ENCODE measurements at places on chromosomes 5 and 9.

DNA sequence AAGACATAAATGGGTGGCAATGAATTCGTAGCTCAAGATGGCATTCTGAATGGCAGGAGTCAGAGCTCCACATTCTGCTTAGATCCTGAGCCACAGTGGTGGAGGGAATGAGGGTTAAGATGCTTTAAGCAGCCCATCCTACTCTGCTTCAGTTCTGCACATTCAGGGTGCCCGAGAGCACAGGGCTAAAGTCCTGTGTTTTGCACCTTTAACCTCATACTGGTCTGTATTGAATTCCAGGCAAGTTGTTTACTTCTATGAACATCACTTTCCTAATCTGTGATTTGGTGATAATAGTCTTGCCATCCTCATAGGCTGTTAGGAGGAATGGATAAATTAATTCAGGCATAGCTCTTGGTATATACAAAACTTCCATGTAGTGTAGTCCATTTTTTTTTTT lies 321.6 kb upstream of the CD180 start:
- DNase-seq, result no peak

DNA sequence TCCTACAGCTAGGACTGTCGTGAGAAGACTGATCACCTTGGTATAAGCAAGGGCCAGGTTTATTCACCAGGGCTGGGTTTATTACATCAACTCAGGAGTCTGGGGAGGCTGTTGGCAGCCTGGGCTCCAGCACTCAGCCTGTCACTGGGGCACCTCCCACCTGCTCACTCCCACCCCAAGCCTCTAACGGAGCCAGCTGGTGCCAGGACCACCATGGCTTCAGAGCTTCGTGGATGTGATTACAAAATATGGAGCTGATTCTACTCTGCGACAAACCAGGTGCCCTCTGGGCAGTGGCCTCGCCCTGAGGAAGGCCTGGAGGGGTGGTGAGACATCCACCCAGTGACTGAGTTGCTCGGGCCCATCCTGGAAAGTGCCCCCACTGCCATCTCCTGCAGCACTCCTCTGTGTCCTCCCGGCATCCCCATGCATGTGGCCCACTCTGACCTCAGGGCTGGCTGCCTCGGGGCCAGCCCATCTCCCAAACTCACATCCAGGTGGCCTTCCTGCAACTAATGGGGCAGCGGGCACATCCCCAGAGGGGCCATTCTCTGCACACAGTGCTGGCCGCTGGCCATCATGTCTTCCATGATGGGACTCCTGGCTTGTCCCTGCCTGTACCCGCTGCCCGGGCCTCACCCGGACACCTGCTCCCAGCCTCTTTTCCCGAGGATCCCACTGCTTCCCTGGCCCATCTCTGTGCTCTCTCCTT lies 49.6 kb downstream of the SECISBP2 start:
- no peak for DNase-seq

- no peak for DNase-seq
Measured at GRCh38 chr9:7325995-7326394, 473.6 kb downstream of the DMAC1 start.

- no peak for DNase-seq
Measured at GRCh38 chr5:136028782-136029742, at the start of gene TGFBI. TSS of gene TGFBI (plus strand) at chr5:136028988. CDS start at chr5:136029056, 68 bp downstream.

- DNase-seq, result no peak
Measured at GRCh38 chr5:61622156-61622555, 290.1 kb downstream of the ZSWIM6 start.

DNA sequence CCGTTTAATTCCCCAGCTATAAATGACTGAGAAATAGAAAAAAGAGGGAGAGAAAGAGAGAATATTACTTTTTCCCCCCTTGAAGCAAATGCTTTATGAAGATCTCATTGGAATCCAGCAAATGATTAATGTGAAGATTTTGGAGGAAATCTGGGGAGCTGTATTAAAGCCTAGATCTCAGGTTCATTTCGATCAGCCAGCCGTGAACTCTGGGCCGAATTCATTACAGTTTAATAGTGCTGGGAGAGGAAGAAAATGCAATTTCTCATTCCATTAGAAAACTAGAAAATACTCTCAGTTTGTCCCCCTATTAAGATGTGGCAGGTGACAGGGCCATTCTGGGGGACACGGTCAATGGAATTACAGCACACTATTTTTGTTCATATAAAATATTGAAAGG lies 4.8 kb downstream of the OTP start:
- no peak for DNase-seq

DNA sequence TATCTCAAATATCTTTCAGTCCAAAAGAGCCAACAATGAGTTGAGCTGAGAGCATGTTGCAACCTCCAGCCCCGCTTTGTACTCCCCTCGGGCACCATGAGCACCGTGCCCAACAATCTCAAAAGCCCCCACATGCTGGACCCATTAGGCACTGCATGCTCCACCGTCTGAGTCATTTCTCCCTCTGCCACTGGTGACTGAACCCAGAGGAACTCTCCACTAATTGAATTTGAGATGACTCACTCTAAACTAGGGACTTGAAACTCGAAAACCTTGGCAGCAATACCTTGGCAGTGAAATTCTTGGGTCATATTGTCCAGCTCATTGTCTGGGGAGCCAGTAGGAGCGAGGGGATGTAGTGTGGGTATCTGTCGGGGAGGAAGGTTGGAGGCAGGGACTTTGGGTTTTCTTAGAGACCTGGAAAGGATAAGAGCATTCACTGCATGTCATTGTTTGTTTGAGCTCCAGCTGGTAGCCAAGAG lies 49.9 kb upstream of the SLIT3 start:
- DNase-seq, result no peak

DNA sequence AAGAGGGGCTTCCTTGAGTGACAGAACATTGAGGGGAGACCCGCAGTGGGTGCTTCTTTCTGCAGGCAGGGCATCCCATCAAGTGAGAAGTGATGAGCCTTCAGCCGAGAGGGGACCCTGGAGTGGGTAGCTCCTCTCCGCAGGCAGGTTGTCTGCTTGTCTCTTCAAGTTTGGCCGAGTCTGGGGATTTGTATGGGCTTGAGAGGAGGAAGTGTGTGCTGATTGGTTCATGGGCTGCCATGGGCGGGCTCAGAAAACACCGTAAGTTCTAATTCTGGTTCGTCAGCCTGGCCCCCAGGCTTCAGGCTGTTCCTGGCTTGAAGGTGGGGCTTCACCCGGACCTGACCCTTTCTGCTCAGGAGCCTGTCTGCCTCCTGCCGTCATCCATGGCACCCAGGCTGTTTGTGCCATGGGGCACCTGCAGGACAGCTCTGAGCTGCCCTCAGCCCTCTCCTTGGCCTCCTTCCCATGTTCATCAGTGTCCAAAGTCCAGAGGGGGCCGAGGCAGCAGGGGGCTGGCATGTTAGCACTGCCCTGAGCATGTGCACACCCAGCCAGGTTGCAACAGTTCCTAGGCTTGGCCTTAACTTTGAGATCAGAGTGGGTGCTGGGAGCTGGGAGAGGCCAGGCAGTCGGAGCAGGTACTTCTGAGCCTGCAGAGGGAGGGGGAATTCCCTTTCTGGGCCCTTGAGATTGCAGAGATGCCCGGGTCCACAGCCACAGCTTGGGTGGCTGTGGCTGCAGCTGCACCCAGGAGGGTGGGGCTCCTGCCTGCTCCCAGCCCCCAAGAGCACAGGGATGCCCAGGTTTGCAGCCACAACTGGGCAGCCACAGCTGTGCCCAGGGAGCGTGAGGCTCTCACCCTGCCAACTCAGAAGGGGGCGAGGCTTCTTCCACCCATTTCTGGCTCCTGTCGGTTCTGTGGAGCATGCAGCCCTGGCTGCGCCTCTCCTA lies 13.5 kb upstream of the DHFR start:
- DNase-seq, result no peak

DNA sequence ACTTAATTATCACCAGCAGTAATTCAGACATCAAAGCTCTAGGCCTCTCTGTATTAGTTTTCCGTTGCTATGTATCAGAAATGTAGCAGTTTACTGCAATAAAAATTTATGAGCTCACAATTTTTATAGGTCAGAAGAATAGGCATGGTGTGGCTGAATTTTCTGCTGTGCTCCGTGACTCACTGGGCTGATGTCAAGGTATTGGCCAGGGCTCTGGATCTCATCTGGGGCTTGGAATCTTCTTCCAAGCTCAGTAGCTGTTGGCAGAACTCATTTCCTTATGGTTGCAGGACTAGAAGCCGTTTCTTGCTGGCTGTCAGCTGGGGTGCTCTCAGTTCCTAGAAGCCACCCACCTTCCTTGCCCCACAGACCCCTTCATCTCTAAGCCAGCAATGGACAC lies 66.3 kb downstream of the PSAT1 start:
- no peak for DNase-seq

DNA sequence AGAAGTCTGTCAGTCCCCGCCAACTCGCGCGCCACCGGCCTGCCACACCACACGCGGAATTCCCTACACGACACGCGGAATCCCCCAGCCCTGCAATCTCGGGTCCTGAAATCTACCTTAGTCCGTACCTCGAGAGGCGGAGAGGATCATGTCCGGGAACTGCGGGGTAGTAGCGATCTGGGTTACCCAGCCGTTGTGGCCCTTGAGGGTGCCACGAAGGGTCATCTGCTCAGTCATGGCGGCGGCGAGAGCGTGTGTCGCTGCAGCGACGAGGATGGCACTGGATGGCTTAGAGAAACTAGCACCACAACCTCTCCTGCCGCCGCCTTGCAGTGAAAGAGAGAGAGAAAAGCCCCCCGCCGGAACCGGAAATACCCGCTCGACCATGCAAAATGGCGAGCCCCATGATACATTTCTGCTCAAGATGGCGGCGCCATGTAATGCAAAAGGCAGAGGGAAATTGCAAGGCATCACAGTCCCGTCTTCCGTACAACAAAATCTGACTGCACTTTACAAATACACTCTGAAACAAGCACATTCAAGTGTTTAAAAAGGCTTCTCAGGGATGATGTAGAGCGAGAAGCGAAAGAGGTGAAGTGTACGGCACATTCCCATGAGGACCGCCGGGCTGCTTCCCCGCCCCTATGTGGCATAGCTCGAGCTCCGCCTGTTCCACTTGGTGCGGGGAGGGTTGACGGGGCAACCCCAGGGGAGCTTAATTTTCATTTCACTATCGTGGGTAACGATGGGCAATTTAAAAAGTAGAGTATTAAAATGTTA lies at the start of gene RACK1:
Gene RACK1, minus strand, starts transcription at position 343 of the 780 bp plus-strand sequence. Its CDS starts 106 bp downstream, at position 237.
- no peak for DNase-seq

GRCh38 chr5:179762079-179762780 lies 29.6 kb downstream of the MAML1 start:
- no peak for DNase-seq

GRCh38 chr9:3047912-3048311 lies 204.0 kb upstream of the PUM3 start:
- DNase-seq, result no peak

DNA sequence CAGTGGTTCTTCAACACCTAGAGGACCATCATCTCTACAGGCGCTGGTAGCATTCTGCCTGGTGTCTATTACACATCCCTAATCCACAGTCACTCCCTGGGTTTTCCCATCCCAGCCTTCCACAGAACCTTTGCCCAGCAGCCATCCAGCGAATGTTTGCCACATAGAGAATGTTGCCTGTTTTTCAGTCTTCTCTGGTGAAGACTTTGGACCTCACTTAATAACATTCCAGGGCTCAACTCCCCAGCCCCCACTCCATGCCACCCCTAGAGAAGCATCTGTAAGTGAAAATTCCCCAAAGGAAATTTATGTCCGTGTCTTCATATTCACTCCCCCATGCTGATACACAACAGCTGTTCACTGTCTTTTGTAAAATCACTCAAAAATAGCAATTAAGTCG lies 249.6 kb downstream of the AOPEP start:
- DNase-seq, result no peak

GRCh38 chr5:118397236-118397635 lies 591.1 kb downstream of the DTWD2 start:
- no peak for DNase-seq

DNA sequence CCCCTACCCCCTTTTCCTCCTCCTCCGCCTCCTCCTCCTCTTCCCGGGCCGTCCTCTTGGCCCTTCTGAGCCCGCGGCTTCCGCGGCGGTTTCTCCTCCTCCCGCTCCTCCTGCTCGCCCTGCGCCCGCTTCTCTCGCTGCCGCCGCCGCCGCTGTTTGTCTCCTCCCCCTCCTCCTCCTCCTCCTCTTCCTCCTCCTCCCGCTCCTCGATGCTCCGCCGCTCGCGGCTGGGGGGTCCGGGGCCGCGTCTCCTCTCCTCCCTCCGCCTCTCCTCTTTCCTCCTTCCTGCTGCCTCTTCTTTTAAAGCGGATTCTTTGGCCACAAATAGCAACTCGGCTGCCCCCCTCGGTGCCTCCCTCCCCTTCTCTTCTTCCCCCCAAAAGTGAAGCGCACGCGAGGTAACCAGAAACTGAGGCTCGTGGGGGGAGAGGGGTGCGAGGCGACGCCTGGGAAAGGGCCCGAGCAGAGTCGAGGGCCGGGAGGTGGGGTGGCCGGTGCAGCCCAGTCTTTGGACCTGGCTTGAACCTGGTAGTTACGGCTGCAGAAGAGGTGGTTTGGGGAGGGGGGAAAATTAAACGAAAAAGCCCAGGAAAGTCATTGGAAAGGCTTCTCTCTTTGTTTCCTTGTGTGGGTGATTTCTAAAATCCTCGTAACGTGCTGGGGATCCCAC lies 1058.5 kb upstream of the DMAC1 start:
- DNase-seq, result no peak

DNA sequence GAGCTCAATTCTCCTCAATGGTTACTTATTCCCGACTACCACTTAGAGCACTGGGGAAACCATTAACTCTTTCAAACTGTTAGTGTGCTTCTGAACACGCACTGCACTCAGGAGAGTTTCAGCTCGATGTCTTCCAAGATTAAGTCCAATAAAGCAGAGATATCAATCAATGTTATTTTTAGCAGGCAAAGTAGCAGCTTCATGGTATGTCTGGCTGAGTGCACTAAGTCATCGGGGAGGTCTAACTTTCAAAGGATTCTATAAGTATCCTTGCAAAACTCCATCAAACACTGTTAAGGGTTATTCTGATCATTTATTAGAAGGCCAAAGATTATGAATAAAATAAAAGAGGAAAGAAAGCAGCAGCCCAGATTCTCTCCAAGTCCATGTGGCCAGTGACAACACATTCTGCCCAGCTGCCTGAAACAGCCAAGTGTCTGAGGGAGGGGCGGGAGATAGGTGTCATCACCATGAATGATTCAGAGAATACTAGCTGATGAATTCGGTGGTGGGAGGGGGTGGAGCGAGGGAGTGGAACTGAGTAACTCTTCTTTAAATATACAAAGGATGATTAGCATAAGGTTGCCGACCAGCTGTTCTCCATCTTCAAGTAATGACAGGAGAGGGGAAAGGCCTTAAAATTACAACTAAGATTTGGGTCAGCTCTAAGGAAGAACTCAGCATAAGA lies 21.3 kb downstream of the NREP start:
- DNase-seq, result no peak

DNA sequence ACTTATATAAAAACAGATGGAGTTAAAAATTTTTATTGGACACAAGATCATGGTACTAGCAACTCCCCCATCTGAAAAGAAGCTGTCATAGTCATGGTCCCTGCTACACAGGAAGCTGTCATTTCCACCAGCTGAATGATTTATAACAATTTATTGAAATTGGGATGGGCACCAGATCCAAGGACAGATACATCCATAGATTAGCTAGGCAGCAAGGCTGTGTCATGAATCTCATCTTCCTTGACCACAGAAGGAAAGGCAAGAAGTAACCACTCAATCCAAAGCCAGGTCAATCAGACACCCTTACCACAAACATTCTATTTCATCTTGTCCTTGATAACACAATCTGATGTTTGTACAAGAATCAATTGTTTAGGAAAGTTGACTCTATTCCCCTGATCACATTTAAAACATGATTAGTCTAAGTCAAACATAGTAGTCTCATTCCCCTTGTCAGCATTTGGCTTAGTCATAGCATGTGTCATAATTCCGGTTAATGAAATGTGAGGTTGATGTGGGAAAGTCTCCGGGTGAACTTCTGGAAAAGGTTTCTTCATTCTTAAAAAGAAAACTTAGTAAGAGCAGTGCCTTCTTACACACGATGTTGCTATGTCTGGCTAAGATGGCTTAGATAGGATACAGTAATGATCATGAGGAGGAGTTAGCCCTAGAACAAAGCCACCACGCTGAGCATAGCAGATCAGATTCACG lies 462.6 kb upstream of the PAPPA start:
- no peak for DNase-seq
